ENCODE measurements at places on chromosomes 7 and 10. TPM values are rescaled to one million over a fixed set of nuclear protein-coding genes. Genes with fewer than 3 reads are reported as not detected.
A peak's percentile ranks its signal among the peaks of the same experiment; 100 is the strongest.

Gene SH2D4B
- 1.4 TPM for total RNA-seq

Gene CALML5
- not detected for total RNA-seq

Gene GPR85
- 272 TPM for total RNA-seq

Gene ZNF503
- 1.1 TPM for total RNA-seq

Gene ATRNL1
- total RNA-seq, result 856 TPM

Gene UNCX
- not detected for total RNA-seq

Gene CABCOCO1
- total RNA-seq, result 3.4 TPM

Gene PKD1L1
- 0.62 TPM for total RNA-seq

Gene C10orf62
- not detected for total RNA-seq

Gene FAM20C
- total RNA-seq, result 18.1 TPM

DNA sequence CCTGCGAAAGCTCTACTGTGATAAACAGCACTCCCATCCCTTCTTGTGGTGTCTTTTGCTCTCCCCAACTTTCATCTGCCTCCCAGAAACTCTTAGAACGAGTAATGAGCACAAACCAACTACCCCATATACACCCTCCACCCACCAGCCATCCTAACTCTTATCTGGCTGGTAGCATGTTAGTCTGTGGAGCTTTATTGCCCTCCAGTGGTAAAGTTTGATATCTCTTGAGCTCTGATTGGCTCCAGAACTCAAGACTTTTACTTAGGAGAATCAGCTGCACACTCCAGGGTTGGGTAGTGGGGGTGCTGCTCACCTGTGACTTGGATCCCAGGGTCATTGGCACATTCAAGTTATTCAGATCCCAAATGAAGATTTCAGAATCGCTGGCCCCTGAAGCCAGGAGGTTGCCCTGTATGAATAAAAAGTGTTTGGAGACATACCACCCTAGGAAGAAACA is 10.9 kb downstream of the SEC31B start:
- DNase-seq, result no peak

- no peak for DNase-seq
Observed at GRCh38 chr7:77684030-77684429, 12.2 kb upstream of the RSBN1L start.

DNA sequence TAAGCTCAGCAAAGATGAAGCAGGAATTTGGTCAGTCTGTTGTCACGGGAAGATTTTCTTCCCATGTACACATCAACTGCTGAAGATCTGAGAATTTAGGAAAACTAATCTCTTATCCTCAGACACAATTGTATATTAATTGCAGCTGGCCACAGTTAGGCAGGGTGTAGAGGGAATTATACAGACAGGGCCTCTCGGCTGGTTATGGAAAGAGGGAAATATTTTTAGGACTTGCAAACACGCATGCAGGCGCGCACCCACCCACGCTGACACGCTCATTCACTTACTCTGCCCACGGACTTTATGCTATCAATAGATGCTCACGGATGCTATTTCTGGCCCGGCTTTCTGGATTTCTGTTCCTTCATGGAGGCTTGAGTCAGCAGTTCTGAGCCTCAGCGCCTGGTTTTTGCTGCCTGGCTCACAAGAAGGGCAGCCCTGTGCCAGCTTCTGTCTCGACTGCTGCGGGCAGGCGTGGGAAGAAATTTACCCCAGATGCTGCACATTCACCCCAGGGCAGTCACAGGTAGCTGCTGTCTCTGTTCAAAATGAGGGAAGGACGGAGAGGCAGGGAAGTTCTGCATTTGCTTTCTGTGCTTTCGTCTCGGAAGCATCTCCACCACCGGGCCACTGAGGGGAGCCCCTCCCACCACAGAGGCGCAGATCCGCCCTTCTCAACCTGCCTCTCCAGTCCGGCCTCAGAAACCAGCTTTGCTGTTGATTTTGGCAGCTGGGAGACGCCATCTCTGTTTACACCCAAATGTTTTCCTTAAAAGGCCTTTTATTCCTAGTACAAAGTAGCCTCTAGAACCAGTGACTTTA is 116.3 kb upstream of the BTBD16 start:
- DNase-seq, result peak; percentile 86

- DNase-seq, result no peak
Observed at GRCh38 chr7:135661311-135662122, 797 bp upstream of the STMP1 start.

DNA sequence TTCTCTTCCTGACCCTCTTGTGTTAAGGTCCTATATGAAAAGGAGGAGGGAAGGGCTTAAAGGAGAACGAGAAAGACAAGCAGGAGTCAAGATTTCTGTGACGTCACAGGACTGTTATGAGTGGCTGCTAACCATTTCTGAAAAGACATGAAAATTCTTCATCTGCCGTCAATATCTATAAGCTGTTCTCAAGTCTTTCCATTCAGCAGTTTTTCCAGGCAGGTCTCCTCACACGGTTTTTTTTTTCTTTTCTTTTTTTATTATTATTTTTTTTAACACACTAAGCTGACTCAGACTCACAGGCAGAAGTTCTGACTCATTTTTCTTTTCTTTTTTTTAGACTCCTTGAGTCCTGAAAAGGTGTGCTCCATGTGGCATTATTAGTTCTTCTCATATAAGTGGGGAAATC is 72.0 kb downstream of the DGKI start:
- DNase-seq, result no peak

DNA sequence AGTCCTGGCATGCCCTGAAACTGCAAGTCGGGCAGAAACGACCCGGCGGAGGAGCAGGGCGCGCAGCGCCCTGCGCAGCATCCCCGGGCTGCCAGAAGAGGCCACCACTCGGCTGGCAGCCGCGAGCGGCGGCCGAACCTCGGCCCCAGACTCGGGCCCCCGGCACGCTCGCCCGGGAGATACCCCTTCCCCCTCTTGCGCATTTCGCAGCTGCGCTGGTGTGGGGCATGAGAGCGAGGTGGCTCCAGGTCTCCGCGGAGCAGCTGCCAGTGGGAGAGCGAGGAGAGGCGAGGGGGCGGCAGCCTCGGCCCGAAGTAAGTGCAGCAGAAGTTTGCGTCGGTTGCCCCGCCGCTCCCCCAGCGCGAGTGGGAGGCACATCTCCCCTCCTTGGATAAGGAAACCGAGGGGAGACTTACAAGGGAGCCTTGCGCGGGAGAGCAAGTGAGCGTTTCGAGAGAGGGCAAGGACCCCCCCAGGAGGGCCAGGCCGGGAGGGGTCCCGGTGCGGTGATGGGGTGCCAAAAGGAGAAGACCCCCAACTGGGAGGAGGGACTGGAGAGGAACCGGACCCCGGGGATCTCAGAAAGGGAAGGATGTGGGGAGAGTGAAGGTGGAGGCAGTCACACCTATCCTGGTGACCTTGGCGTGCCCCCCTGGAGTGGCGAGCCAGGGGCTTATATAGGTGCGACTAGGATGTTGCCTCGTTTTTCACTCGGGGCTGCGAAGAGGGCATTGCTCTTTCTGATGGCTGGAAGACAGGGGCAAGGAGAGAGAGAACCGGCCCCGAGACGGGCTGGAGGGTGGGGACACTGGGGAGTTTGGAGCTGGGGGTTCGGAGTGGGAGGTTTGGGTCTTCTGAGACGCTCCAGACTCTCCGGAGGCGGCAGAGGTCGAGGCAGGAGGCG is 256.3 kb downstream of the OTUD1 start:
- DNase-seq, result no peak

DNA sequence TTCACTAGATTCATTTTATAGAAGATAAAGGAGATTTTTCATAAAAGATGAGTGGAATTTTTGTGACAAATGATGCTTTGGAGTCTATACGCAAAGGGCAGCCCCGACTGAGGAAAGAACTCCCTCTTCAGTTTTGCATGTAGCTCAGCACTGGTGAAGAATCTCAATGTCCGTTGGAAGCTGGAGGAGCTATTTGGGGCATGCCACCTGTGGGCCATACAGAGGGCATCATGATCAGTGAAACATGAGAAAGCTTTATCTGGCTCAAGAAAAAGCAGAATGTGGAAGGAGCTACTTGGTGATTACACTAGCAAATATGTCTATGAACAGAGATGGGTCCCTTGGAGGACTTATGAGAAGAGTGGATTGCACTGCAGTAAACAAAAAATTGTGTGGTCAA is 1359.3 kb downstream of the REEP3 start:
- DNase-seq, result no peak

- DNase-seq, result peak; percentile 65
Observed at GRCh38 chr10:1739751-1740150, 2.4 kb upstream of the ADARB2 start.

DNA sequence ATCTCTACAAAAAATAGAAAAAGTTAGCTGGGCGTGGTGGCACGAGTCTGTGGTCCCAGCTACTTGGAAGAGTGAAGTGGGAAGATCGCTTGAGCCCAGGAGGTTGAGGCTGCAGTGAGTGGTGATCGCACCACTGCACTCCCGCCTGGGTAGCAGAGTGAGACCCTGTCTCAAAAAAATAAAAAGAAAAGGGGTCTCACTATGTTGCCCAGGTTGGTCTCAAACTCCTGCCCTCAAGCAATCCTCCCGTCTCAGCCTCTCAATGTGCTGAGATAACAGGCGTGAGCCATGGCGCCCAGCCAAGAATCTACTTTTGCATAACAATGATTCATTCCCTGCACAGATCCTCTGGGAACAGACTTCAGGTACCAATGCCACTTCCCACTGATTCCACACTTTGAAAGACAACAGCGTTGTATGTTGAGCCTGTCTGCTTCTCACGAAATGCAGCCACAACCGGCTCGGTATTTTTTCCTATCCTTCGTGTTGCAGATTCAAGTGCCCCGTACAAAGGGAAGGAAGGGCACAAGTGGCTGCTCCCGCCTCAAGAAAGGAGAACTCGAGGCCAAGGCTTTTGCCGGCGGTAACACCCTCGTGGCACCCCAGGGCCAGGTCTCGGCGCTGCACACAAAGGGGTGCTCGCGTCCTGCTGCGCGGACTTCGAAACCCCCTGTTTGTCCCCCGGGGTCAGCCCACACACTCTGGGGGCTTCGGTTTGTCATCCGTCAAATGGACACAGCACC is 745 bp downstream of the DAGLB start:
- DNase-seq, result peak; percentile 35

GRCh38 chr10:72658696-72659400 is 33.0 kb upstream of the MICU1 start:
- no peak for DNase-seq

GRCh38 chr10:71801361-71801760 is 28.0 kb upstream of the VSIR start:
- DNase-seq, result no peak

DNA sequence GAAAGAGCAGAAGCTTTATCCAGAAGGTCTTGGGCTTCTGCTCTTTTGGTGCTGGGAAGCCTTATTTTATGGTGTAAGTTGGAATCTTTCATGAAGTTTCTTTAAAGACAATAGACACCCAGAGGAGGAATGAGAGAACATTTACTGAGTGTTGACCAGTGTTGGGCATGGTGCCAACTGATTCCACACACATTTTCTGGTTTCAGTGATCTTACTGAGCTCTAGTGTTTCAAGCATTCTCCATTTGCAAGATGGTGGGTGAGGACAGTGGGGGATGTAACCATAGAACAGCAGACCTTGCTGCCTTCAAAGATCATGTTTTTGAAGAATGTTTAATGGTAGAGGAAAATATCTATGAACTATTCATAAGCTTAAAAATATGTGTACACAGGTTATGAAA is 114.6 kb downstream of the LRMDA start:
- DNase-seq, result no peak

- no peak for DNase-seq
Observed at GRCh38 chr10:119303886-119304285, 96.5 kb downstream of the GRK5 start.

DNA sequence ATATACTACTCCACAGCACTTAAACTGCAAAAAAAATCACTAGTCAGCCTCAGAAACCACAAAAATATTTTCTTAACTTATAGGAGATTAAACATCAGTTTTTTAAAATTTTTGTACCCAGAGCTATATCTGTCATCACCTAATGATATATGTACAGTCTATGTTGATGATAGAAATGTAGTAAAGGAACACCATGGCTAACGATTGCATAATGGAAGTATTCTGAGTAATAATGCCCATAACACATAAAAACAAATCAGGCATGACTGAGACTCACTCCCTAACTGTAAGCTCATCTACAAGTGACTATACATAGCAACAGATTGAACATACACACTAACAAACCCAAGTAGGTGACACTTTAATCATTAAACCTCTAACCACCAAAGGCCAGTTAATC is 51.3 kb downstream of the TSPAN12 start:
- DNase-seq, result no peak

GRCh38 chr7:41007351-41007751 is 695.5 kb downstream of the INHBA start:
- no peak for DNase-seq

GRCh38 chr10:117250411-117250810 is 9.5 kb downstream of the SLC18A2 start:
- DNase-seq, result no peak

DNA sequence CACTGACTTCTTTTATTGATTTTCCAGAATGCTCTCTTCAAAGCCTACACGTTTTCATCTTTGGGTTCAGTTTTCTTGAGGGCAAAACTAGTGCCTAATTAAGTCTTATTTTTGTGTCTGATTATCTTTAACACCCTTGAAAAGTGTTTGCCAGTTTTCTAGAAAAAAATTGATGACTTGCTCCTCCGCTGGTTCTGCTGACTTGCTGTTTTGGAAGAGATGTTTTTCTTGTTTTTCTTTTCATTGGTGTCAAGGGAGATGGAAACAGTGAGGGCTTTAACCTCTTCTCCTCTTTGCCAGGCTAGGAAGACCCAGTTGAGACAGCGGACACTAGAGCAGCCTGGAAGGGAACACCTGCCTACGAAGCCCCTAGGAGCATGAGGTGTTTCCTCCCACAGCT is 123.7 kb upstream of the EEPD1 start:
- no peak for DNase-seq

- DNase-seq, result no peak
Observed at GRCh38 chr10:87864496-87865059, 1.2 kb downstream of the PTEN start.

- DNase-seq, result no peak
Observed at GRCh38 chr10:97154781-97155180, 31.0 kb downstream of the SLIT1 start.

GRCh38 chr7:14016950-14017349 is 27.5 kb upstream of the ETV1 start:
- DNase-seq, result no peak

GRCh38 chr7:77830649-77831355 is 32.2 kb downstream of the PHTF2 start:
- DNase-seq, result no peak

DNA sequence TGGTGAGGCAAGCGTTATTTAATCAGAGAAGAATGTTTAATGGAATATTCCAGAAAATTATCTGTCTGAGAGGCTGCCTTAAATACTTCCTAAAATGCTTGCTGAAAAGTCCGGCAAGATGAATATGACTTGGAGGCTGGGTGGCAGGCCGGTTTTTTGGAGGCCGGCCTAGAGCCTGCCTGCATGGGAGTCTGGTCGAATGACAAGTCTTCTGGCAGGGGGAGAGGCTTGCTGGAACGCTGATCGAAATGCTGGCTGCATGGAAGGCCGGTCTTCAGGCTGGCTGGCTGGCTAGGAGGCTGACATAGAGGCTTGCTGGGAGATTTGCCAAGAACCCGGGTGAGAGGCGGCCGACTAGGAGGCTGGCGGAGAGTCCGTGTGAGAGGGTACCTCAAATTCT is 135.7 kb downstream of the OR13A1 start:
- DNase-seq, result no peak

- DNase-seq, result no peak
Observed at GRCh38 chr7:100148225-100148558, 526 bp upstream of the LAMTOR4 start.
